ENCODE measurements at places on chromosomes 2 and 18. TPM values are rescaled to one million over a fixed set of nuclear protein-coding genes. Genes with fewer than 3 reads are reported as not detected.

UGT1A4 gene
- not detected for total RNA-seq

SLC11A1 gene
- total RNA-seq, result 0.08 TPM

SYT4 gene
- total RNA-seq, result not detected

UNC80 gene
- total RNA-seq, result not detected

GCA gene
- 16.7 TPM for total RNA-seq

ACVR1C gene
- total RNA-seq, result 0.30 TPM

CAPN13 gene
- not detected for total RNA-seq

ALPP gene
- total RNA-seq, result not detected

IL18RAP gene
- total RNA-seq, result not detected

STK39 gene
- 21.2 TPM for total RNA-seq

MAP3K20 gene
- 91.4 TPM for total RNA-seq

TCF23 gene
- not detected for total RNA-seq
